H4 (cell line): ENCODE measurements at places on chromosomes 7 and 10. TPM values are rescaled to one million over a fixed set of nuclear protein-coding genes. Genes with fewer than 3 reads are reported as not detected.

DNA sequence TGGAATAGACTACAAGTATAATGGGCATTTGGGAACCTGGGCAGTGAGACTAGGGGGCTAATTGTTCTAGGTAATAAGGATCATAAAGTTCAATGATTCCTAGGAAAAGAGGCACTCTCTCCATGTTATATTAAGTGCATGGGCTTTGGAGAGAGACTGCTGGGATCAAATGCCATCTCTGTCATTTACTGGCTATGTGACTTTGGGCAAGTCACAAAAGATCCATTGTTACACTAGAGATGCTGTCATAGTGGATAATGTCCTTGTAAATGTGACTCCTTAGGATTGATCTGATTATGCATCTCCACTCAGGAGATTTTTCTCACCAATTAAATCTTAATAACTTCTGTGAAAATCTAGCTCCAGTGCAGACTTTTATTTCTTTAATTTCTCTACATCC, 156.3 kb upstream of the CACNA2D1 start:
- DNase-seq = no peak

Gene CDNF
- 0.10 TPM in 1 of 2 replicates, not detected in the other for total RNA-seq

DNA sequence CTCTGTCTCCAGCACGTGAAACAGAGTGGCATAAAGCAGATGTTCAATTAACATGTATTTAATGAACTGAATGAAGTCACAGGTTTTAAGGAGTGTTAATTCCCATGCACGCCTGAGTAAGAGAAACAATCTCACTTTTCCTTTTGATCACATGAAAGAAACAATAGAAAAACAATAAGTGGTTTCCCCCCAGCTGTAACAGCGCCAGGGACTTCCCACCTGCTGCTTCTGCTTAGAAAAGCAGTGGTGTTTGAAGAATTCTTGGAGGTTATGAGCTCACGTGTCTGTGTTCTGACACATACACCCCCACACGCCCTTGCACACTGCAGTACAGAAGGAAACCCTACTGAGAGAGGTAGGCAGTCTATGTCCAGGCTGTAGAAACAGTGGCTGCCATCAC, 51.3 kb upstream of the FRMD4A start:
- no peak for DNase-seq

Gene C10orf90
- total RNA-seq = 0.19 and 1.7 TPM in 2 replicates

Gene PON1
- not detected in 2 replicates for total RNA-seq

Gene CACNA2D1
- 28.0 and 33.2 TPM in 2 replicates for total RNA-seq

Gene TAS2R4
- not detected in 2 replicates for total RNA-seq

- DNase-seq = no peak
Measured at GRCh38 chr10:59748834-59749233, 4.4 kb downstream of the MRLN start.

Gene OR6V1
- total RNA-seq = not detected in 2 replicates

GRCh38 chr7:116232350-116232749, 22.0 kb downstream of the TES start:
- DNase-seq = no peak

DNA sequence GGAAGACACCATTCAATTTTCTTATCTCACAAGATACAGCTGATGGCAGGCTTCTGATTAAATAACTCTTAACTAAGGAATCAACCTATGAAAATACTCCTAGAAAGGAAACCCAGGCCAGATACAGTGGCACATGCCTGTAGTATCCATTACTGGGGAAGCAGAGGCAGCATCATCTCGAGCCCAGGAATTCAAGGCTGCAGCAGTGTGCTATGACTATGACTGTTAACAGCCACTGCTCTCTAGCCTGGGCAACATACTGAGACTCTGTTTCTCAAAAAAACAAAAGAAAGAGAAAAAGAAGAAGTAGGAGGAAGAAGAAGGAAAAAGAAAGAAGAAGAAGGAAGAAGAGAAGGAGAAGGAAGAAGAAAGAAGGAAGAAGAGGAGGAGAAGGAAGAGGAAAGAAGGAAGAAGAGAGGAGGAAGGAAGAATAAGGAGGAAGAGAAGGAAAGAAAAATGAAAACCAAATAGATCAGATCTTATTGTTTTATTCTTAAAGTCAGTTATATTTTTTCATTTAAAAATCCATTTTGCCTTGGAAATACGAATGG, 18.0 kb downstream of the DPY19L1 start:
- DNase-seq = no peak

- DNase-seq = no peak
Measured at GRCh38 chr10:2933924-2934323, 133.4 kb upstream of the PFKP start.

Gene CALHM3
- total RNA-seq = 0.23 TPM in 1 of 2 replicates, not detected in the other

Gene SP8
- 0.08 and 0.64 TPM in 2 replicates for total RNA-seq

DNA sequence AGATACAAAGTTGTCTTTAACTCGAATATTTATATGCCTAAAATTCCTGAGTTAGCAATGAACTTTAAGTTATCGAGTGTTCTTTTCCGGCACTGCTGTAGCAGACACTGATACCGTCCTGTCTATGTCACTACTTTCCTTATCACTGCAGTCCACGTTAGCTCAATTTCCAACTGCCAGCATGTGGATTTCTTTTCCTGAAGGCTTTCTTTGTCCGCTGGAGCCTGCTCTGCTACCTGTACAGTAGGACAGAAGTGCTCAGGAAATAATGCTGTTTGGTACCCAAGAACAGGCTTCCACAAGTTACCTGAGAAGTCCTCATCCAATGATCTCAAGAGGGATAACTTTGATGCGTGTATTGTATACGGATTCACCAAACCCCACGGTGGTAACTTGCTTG, 329.4 kb downstream of the NXPH1 start:
- DNase-seq = no peak

Gene LRRC18
- total RNA-seq = 0.06 TPM in 1 of 2 replicates, not detected in the other

Gene ZNF775
- total RNA-seq = 0.56 and 0.90 TPM in 2 replicates

DNA sequence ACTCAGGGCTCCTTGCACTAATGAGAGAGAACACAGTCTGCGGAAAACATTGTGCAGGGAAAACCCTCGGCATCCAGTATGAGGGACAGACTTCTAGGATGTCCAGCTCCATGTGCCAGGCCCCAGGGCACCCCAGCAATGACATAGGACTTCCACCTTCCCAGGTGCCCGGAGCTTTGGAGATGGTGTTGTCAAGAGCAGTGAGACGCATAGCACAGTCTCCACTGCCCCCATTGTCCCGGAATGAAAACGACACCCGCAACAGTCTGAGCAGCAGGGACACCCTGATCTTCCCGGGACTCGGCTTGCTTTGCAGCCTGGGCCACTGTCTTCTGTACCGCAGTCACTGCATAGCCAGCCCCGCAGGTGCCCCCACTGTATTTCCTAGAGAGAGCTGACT, 339.2 kb upstream of the ADARB2 start:
- DNase-seq = no peak

- no peak for DNase-seq
Measured at GRCh38 chr10:6053816-6054631, 8.1 kb downstream of the IL2RA start.

Gene INMT
- 0.66 and 0.68 TPM in 2 replicates for total RNA-seq

- DNase-seq = no peak
Measured at GRCh38 chr10:50426485-50426884, 175.2 kb upstream of the ASAH2 start.

- no peak for DNase-seq
Measured at GRCh38 chr7:81811956-81812865, 42.4 kb upstream of the HGF start.

Gene UBTD1
- 9.6 and 10.6 TPM in 2 replicates for total RNA-seq

DNA sequence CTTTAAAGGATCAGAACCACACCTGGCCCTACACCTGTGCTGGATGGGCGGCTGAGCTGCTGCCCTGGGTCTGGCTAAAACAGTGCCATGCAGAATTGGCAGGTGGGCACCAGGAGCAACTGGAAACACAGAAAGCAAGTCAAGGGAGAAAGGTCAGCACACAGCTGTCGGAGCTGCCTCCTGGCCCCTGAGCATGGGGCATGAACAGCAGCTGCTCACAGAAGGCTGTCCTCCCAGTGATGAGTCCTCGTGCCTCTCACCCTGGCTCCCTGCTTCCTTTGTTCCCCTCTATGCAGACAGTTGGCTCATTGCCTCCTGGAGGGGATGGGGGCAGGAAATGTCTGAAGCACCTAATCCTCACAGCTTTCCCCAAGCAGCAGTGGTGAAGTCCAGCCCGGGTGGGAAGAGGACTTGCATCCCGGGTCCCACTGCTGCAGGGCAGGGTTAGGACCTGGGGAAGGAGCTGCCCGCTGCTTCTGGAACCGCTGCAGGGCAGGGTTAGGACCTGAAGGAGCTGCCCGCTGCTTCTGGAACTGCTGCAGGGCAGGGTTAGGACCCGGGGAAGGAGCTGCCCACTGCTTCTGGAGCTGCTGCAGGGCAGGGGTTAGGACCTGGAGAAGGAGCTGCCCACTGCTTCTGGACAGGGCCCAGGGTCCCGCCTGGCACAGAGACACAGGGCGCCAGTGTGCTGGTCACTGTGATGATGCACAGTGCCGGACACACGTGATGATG, 37.3 kb downstream of the VIPR2 start:
- DNase-seq = no peak

Gene ZNF479
- not detected in 2 replicates for total RNA-seq

GRCh38 chr7:69906283-69906995, 308.2 kb downstream of the AUTS2 start:
- DNase-seq = no peak

DNA sequence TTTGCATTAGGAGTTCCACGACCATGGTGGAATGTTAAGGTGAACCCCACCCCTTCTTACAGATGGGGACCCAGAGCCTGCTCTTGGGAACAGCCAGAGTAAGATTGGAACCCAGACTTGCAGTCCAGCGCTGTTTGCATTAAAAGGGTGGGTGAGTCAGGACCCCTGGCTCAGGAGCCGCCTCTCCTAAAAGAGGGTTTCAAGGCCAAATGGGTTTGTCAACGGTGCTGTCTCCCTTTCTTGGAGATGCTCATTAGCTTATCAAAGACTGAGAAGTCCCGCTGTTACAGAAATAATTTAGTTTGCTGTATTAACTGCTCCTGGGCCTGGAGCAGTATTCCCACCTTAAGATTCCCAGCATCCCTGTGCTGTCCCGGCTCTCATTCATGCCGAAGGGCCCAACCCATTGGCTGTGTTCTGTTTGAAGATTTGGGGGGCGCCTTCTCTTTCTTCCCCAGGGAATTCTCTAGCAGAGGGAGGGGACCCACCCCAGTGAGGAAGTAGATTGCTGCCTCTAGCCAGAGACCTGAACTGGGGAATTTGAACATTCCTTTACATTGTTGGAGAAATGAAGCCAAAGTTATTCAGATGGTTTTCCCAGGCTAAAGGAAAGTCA, 1.8 kb downstream of the MARVELD1 start:
- DNase-seq = no peak

GRCh38 chr7:21338728-21339164, 89.1 kb upstream of the SP4 start:
- no peak for DNase-seq

DNA sequence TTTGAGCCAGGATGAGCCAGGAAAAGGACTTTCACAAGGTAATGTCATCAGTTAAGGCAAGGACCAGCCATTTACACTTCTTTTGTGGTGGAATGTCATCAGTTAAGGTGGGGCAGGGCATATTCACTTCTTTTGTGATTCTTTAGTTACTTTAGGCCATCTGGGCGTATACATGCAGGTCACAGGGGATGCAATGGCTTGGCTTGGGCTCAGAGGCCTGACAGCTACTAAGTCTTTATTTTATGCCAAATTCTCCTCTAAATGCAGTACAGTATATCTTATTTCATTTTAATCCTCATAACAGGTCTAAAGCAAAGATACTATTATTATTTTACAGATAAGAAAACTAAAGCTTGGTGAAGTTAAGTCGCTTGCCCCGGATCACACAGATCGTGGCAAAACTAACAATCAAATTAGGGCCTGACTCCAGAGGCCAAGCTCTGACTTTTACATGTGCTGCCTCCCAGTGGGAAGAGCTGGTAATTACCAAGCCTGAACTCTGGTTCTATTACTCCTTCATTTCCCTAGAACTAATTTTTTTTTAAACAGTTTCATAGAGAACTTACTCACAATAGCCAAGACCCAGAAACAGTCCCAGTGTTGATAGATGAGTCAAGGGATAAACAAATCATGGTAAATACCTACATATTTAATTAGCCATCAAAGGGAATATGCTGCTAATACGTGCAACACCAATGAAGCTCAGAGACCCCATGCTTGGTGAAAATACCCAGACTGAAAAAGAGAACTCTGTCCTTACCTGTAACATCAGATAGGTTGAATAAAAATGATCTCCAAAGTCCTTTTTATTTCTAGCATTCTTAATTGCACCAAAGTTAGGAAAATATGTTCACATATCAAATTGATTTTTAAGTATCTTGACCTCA, 35.4 kb downstream of the C7orf25 start:
- peak; percentile 81 for DNase-seq

DNA sequence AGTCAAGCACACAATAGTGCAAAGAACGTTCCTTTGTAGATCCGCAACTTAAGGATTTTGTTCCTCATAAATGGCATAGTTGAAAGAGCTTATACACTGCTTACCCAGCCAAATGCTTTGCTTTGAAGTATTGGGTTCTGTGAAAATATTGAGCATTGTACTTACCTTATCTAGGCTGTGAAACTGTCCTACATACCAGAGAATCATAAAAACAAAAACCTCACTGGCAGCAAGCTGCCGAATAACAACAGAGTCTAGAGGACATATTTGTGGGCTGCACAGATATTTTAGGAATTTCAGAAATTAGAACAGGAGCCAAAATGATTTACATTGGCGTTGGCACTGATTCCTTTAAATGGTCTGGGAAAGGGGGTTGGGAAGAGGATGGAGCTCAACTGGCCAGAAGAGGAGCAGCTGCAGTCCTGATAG, 174.8 kb downstream of the RTKN2 start:
- DNase-seq = peak; percentile 71

- DNase-seq = peak; percentile 63
Measured at GRCh38 chr7:156764016-156764669, 123.6 kb downstream of the RNF32 start.

Gene INSIG1
- 183 and 213 TPM in 2 replicates for total RNA-seq

GRCh38 chr7:129434675-129435318, 565 bp downstream of the STRIP2 start:
- DNase-seq = no peak

- DNase-seq = no peak
Measured at GRCh38 chr7:16839646-16840045, 34.8 kb upstream of the AGR2 start.

Gene TLL2
- 0.31 and 0.64 TPM in 2 replicates for total RNA-seq

DNA sequence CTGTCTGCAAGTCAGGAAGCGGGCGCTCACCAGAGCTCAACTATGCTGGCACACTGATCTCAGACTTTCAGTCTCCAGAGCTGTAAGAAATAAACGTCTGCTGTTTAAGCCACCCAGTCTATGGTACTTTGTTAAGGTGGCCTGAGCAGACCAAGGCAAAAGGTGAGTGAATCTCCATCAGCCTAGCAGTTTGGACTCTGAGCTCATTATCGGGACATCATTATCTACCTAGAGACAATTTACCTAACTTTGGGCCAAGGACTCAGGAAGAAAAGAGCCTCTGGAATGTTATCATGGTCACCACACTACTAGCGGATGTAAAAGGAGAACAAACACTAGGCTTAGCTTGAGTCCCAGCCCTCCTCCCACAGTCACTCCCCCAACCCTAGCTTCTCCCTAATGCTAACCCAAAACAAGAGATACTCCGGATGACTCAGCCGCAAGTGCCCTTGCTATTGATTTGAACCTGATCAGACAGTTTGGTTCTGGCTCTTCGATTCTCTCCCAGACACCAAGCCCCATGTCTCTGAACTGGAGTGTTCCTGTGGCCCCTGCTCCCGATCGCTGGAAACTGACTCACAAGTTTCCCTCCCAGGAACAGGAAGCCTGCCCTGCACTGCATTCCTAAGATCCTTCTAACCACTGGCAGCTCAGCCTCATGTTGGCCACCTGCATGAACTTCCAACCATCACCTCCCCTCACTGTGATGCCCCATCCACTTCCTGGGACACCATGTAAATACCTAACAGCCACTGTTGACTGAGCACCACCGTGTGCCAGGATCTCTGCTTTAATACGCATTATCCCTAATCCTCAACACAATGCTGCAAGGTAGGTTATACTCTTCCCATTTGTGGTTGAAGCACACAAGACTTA, 34.5 kb downstream of the CREB3L2 start:
- peak; percentile 40 for DNase-seq

Gene AGBL3
- total RNA-seq = 1.2 TPM in 1 of 2 replicates, not detected in the other
